ENCODE measurements at places on chromosomes 3 and 15.

- no peak for DNase-seq
These were observed 7.0 kb upstream of the FSTL1 start for GRCh38 chr3:120457827-120458226.

- DNase-seq, result no peak
These were observed 1.1 kb downstream of the CNTN4 start for GRCh38 chr3:2099779-2100191.

DNA sequence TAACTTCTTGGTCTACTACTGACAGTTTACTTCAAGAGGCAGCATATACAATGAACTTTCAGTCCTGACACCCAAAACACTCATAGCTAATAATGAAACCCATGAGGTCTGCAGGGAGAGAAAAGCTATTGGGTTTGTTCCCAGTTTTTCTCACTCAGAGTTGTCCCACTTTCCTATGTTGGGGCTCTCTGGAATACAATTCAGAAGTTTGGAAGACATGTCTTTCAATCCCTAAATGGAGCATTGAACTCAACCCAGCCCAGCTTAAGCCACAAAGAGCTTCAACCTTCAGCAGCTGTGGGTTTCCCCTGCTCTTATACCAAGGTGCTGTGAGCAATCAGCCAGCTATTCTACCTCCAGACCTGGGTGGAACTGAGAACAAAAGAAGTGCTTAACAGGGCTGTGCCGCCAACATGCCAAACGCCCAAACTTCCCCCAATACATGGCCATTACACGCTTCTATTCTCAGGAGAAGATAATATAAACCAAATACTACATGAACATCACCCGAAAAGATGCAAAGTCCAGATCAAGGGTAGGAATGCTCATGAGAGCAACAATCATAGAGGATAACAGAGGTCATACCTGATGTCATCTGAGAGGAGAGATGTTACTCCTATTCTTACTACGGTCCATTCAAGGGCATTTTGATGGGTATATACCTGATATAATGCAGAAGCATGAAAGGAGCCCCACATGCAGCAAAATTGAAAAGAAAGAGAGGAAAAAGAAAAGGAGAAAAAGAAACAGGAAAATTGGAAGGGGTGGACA is 131.2 kb upstream of the TGFBR2 start:
- no peak for DNase-seq

- DNase-seq, result no peak
These were observed 356.4 kb downstream of the MFSD1 start for GRCh38 chr3:159158213-159158612.

DNA sequence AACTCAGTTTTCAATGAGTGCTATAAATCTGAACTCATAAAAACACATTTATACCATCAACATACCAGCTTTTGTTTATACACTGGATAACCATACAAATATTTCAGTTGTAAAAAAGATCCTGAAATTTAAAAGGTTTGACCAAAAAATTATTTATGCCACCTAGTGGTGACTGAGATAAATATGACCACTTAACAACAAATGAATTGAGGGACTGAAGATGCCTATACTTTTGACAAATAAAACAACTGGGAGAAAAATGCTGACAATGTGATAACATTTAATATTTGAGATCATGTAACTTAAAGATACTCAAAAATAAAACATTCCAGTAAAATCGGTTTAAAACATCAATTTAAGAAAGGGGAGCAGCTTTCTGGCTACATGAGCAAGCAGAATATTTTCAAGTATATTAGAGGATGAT is 30.4 kb downstream of the ATG3 start:
- peak; percentile 56 for DNase-seq

DNA sequence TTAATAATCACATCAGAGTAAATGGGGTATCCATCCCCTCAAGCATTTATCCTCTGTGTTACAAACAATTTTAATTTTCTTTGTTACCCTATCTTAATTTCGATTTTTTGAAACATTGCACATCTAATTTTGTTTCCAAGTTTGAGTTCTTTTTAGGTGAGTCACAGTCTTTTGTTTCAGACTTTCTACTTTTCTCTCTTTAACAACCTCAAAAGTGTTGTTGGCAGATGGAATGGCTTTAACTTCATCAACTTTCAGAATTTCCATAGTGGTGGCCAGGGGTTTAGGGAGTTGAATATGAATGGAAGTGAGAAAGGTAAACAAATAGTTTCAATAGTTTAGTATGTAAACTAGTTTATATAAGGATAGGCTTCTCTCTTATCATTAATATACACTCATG is 223.0 kb upstream of the MLF1 start:
- no peak for DNase-seq

DNA sequence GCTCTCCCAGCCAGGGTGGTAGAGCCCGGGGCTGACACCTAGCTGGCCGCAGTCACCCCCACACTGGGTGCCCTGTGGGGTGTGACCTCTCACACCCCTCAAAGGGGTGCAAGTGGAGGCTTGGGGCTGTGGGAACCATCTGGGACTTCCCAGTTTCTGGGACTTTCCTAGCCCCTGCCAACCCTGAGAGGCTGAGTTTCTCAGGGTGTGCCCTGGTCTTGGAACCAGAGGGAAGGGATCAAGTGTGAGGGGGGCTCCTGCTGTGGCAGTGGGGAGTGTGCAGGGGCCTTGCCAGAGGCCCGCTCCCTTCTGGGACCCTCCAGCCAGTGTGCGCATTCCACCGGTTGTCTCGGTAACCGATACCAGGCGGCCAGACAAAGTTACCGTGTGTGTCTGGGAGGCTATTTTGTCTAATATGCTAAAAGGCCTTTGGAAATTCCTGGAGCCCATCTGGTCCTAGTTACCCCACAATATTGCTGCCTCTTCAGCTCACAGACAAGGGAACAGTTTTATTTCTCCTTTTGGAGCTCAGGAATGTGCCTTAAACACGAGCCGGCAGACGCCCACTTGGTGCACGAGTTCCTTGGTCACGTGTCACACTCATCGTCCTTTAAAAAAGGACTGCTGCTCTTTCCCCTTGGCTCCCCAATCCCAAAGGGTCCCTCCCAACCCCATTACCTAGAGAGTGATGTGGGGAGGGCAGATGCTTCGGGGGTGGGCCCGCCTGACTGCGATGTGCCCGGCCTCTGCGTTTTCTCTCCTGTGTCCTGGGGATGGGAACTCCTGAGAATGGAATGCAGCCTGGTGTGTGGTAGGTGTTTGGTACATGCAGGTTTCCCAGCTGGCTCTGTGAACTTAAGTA is 33.2 kb downstream of the HDAC11 start:
- DNase-seq, result no peak

- peak; percentile 59 for DNase-seq
These were observed 4.6 kb downstream of the BCL6 start for GRCh38 chr3:187740421-187741399.

DNA sequence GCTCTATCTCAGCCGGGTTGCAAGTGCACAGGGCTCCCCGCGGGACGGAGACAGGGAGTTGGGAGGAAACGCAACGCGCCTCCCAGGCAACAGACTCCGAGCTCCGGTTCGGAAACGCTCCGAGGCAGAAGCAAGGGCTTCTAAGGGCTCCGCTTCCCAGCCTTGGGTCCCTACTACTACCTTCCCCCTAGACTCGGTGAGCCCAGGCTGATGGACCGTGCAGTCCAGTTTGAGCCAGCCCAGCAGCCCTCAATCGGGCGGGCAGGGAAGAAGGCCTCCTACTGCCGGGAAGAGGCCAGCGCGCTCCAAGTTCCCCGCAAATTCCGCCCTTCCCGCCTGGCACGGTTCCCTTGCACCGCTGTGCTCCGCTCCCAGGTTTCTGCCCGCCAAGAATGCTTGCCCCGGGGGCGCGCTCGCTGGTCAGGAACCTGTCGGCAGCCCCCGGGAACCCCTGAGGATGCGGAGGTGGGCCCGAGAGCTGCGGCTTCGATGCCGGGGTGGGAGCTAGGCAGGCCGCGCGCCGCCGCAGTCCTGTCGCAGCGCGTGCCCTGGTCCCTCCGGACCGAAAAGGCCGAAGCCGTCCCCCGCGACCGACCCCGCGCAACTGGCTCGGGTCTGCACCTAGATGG is 728 bp downstream of the TRANK1 start:
- peak; percentile 30 for DNase-seq

- no peak for DNase-seq
These were observed 6.3 kb downstream of the EFCAB12 start for GRCh38 chr3:129421988-129422745.

DNA sequence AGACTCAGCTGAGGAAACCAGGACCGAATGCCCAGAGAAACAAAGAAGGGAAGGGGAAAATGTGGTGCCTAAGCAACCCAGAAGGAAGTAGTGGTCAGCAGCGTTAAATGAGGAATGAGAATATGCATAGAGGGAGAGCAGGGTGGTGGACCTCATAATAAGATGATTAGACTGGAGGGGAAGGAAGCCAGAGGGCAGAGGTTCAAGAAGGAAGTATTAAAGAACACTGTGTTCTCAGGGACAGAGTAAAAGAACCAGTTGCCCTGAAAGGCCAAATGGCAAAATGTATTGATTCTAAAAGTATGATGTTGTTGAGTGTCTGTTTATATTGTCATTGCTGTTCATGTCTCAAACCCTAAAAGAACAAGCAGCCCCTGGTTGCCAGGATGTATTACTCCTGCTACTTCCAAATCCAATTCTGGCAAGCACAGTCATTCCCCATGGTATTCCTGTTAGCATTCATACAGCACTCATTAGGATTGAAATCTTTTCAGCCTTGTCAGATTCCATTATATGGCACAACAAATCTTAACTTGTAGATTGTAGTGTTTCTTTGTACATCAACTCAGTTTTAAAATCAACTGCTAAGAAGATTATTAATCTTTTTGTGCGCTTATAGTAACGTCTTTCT is 23.4 kb downstream of the P2RY1 start:
- DNase-seq, result no peak

GRCh38 chr15:93243573-93243972 is 154.6 kb upstream of the RGMA start:
- DNase-seq, result no peak

GRCh38 chr3:167700046-167700445 is 34.6 kb downstream of the PDCD10 start:
- DNase-seq, result no peak

- DNase-seq, result no peak
These were observed 26.8 kb downstream of the SERPINI1 start for GRCh38 chr3:167762296-167762695.

- DNase-seq, result no peak
These were observed 68.5 kb upstream of the PTX3 start for GRCh38 chr3:157368171-157368570.

DNA sequence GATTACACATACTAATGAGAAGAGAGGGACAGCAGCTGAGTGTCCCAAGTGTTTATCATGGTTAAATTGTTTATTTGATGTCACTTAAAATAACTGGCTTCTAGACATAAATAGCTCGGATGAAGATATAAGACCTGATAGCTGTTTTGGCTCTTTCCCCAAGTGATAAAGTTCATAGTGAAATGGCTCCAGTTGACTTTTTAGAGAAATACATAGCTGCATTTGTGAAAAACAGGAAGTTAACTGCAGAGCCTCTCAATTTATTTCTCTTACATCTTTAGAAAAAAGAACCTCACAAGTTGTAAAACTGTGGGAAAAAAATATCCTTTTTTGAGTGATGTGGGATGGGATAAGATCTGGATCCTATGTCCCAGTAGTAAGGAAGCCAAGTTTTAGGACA is 332.9 kb upstream of the RASGRP1 start:
- DNase-seq, result no peak

GRCh38 chr15:85730001-85730820 is 64.5 kb downstream of the KLHL25 start:
- peak; percentile 82 for DNase-seq

DNA sequence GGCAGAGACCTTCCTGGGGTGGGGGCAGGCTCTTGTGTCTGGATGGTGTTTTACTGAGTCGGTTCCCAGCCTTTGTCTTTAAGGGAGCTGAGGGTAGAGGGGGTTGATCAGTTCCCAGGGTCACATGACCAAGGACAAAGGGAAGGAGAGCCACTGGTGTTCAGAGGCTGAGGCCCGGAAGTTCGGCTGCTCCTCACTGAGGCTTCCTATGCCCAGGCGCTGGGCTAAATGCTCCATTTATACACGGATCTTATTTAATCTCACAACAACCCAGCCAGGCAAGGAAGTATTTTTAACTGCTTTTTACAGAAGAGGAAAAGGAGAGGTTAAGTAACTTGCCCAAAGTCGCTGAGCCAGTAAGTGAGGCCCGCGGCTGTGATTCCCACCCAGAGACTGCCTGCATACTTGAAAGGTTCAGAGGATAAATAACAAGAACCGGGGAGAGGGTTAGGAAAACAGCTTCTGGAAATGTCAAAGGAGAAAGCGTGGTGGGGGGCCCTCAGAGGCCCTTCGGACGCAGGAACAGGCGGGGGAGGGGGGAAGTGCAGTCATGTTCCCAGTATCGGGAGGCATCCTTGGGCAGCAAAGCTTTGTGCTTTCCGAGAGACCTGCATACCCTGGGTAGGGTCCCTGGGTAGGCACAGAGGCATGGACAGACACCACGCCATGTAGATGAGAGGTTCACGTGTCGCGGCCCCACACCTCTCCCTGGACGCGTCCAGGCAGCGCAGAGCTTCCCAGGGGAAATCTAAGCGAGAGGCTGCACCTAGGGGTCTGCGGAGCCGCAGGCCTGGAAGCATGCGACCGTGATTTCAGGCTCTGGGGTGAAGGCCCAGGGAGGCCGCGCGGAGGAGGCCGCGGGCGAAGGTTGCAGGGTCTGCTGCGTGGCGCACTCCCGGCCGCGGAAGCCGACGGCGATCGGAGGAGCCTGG is 21.3 kb downstream of the EPHB3 start:
- peak; percentile 55 for DNase-seq

Data from hippocampal formation (tissue), 2 donors.